ENCODE measurements at places on chromosomes 6 and 20. TPM values are rescaled to one million over a fixed set of nuclear protein-coding genes. Genes with fewer than 3 reads are reported as not detected.

GRCh38 chr6:121510568-121511177, 75.2 kb downstream of the GJA1 start:
- DNase-seq, result peak; percentile 19

DNA sequence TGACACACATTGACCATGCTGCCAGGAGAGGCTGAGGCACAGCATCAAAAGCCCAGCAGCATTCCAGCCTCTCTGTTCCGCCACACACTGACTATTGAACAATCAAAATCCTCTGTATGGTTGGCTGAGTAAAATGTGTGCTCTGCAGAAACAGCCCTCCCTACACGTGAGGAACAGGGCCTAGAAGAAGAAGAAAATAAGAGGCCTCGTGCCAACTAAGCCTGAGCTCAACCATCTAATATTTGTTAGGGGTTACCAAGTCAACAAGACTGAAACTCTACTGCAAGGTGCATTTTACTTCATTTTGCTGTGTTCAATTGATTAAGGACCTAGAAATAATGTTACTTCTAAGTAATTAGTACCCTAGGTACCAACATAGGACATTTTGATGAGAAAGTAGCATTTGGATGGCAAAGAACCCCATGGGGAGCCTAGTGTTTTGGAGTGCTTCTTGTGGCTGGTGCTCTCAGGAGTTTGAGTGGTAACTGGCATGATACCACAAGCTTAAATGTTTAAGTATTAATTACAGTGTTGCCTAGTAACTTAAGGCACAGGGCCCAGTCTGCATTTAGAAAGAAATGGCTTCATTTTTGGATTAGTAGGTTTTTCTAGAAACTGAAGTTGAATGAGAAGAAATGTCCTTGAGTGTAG, 146.6 kb upstream of the PLN start:
- no peak for DNase-seq

Gene TXLNB
- total RNA-seq, result 1.2 TPM

- DNase-seq, result no peak
These were observed 77.4 kb downstream of the ARID1B start for GRCh38 chr6:156854466-156855161.

Data from prostate gland (tissue), 2 donors.